ENCODE measurements at places on chromosomes 11 and 22. TPM values are rescaled to one million over a fixed set of nuclear protein-coding genes. Genes with fewer than 3 reads are reported as not detected.

RBFOX2 gene
- 70.0 TPM for total RNA-seq

PDE3B gene
- 10.1 TPM for total RNA-seq

FGF19 gene
- total RNA-seq = not detected

RFPL2 gene
- total RNA-seq = not detected

INPP5J gene
- 5.9 TPM for total RNA-seq

GAL3ST3 gene
- not detected for total RNA-seq

SLC16A8 gene
- 0.98 TPM for total RNA-seq

CTTN gene
- total RNA-seq = 227 TPM

MRGPRF gene
- 84.5 TPM for total RNA-seq

SCGB1D2 gene
- total RNA-seq = not detected

ATXN10 gene
- total RNA-seq = 116 TPM

KMT2A gene
- total RNA-seq = 72.7 TPM

SLCO2B1 gene
- 55.5 TPM for total RNA-seq

MMP13 gene
- 0.98 TPM for total RNA-seq

C11orf21 gene
- 8.1 TPM for total RNA-seq

MTNR1B gene
- total RNA-seq = not detected

VPREB1 gene
- not detected for total RNA-seq

TENM4 gene
- 12.5 TPM for total RNA-seq
